ENCODE measurements at places on chromosomes 3 and 15.
A peak's percentile ranks its signal among the peaks of the same experiment; 100 is the strongest.

DNA sequence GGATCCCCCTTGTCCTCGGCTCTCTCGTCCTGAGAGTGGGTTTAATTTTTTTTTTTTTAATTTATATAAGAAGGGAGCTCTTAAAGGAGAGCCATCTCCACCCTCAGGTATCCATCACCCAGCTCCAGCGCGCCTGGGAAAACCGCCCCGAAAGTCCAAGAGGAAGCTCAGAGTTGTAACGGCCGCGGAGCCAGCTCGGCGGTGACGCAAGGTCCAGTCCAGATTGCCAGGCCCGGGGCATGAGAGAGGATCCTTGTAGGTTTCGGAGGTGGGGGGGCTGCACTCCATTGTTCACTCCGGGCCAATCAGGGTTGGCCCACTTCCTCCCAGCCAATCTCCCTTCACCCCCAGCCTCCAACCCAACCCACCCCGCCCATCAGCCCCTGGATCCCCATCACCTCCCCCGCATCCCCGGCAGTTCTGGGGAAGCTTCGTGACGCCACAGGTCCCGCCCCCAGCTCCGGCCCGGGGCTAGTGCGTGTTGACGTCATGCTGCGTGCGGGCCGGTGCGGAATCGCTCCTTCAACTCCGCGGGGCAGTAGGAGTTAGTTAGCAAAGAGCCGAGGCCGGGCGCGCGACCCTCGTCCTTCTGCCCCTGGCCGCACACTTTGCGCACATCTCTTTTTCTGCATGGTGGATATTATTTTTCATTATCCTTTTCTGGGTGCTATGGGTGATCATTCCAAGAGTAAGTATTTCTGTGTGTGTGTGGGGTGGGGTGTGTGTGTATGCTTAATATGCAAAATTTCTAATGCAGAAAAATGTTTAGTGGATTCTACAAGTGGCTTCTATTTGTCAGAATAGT is at the start of gene ISL2:
TSS of gene ISL2 (plus strand) at position 520 of the 805 bp plus-strand sequence. CDS start at position 631, 111 bp downstream.
- DNase-seq: peak; percentile 96

DNA sequence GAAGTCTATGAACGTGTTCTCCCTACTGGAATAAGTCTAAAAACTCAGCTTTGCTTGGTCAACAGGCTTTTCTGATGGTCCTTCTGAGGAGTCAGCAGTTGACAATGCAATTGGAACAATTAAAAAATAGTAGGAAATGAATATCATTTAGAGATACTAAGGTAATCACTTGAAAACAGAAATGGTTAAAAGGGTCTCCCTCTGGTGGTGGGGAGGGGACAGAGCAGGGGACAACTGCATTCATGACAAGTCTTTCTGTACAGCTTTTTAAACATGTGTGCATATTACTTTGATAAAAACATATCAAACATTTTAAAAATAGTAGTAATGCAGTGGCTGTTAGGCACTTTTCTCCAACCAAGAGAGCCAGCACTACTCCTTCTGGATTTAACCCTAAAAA is 119.9 kb upstream of the FHIT start:
- no peak for DNase-seq

DNA sequence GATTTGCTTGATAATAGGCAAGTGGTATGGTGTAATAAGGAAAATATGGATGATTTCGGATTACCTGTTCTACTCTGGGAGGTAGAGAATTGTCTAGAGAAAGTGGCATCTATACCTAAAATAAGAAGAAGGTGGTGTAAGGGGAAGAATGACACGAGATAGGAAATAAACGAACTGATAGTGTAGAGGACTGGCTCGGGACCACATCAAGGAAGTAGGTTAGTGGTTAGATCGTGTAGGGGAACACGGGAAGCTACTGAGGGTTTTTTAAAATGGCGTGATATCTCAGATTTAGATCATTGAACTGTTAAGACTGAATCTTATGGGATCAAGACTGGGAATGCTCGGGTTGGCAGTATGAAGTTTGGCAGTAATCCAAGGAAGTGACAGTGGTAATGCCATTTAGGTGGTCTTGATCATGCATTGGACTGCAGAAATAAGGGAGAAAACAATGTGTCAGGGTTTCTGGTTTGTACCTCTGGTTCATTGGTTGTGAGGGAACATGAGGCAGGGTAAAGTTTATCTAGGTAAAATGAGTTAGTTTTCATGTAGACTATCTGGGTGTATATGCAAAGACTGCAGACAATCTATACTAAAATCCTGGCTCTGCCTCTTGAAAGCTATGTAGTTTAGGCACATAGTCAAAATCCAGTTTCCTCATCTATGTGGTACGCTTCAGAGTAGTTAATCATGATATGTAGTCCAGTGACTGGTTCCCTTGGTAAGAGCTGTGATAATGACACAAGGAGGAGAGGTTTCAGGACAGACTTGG is 7.4 kb downstream of the RPL14 start:
- no peak for DNase-seq

- no peak for DNase-seq
These were observed 33.0 kb downstream of the PAQR9 start for GRCh38 chr3:142930463-142930862.

DNA sequence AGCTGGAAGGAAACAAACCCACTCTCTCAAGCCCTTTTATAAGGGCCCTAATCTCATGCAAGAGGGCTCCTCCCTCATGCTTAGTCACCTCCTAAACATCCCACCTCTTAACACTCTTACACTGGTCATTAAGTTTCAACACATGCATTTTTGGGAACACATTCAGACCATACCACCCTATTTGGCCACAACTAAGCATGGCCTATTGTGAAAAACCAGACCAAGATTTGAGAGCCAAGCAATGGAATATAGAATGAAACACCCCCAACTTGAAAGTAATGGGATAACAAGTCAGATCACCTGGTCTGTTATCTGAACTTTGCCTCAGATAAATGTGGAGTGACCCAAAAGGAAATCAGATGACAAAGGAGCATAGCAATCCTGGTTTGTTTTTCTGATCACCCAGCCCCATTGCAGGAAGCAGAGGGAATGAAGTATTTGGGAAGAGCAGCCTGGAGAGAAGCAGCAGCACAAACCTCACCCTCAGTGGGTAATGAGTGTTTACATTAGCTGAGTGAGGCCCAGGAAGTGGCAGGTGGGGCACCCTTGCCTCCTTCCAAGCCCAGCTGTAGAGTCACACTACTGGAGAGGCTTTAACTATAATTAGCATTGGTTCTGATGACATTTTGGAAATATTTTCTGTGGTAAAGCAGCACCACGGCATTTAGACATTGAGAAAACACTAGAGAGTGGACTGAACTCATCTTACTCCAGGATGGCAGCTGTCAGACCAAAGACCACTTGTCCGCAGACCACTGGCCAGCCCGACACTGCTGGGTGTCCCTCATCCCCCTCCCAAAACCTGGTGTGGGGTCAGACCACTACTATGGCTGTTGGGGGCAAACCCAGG is 48.8 kb upstream of the PRTG start:
- DNase-seq: peak; percentile 92

GRCh38 chr3:177979703-177980102 is 556.5 kb upstream of the KCNMB2 start:
- DNase-seq: no peak

DNA sequence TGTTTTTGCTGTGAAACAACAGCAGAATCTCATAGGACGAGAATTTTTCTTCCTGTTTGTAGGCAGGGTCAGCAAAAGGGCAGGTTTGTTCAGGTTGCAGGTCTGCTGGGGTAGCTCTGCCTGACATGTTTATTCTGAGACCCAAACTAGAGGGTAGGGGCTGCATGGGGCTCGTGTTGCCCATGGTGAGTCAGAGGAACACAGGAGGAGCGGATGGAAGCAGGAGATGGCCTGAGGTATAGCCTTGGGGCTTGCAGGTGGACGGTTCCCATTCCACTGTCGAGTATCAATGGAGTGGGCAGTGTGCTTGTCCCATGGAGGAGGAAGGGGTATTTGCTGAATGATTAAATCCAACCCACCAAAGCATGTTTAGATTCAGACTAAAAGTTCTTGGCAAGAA is 138.9 kb downstream of the APBA2 start:
- DNase-seq: no peak

GRCh38 chr3:193230610-193231009 is 10.4 kb upstream of the PLAAT1 start:
- DNase-seq: no peak

DNA sequence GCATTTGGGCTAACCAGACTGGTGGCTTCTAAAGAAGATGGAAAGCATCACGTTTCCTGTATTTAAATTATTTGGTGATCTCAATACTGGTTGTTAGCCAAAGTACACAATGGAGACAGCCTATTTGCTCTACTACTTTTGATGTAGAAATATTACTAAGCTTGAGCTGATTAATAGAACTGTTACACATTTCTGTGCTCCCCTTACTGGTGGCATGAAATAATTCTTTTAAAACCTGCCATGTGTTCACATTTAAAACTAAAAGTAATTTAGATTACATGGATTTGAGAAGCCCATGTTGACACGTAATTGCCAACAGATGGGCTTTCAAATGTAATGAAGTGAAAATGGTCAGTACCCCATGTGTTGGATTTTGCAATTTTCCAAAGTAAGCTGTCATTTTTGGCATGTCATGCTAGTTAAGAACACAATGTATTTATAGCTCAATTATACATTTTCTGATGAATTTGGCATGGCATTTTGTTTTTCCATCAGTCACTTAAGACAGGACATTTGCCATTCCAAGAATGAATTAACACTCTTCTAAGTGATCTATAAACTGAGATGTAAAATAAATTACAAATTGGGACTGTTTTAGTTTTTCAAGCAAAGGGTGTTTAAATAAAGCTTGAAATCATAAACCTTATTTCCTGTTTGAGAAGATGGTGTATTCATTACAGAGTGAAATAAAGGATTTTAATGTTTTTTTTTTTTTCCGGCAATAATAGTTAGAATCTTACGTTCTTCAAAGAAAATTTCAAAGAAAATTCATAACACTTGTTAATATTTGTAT is 10.8 kb upstream of the RARRES1 start:
- peak; percentile 85 for DNase-seq

GRCh38 chr15:42048821-42049200 is 28.0 kb upstream of the PLA2G4E start:
- DNase-seq: no peak

- peak; percentile 63 for DNase-seq
These were observed 753 bp downstream of the ITGB5 start for GRCh38 chr3:124886168-124887056.

- DNase-seq: no peak
These were observed 30.3 kb downstream of the SYNM start for GRCh38 chr15:99135194-99135593.

DNA sequence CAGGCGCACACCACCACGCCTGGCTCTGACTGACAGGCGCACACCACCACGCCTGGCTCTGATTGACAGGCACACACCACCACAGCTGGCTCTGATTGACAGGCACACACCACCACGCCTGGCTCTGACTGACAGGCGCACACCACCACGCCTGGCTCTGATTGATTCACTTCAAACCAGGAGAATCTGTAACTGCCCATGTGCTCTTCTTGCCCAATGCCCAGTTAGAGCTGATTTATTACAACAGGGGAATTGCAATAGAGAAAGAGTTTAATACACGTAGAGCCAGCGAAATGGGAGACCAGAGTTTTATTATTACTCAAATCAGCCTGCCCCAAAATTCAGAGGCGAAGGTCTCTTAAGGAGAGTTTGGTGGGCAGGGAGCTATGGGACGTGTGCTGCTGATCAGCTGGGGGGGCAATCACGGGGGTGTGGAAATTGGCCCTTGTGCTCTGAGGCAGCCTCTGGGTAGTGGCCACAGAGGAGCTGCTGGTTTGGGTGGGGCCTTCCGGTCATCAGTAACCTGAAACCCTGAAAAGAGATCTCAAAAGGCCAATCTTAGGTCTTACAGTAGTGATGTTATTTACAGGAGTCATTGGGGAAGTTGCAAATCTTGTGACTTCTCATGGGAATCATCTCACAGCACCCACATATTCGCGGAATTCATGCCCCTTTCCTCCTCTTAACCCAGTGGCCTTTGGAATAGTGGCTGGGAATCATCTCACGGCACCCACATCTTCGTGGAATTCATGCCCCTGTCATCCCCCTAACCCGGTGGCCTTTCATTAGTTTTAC is 63.8 kb upstream of the TFRC start:
- no peak for DNase-seq

DNA sequence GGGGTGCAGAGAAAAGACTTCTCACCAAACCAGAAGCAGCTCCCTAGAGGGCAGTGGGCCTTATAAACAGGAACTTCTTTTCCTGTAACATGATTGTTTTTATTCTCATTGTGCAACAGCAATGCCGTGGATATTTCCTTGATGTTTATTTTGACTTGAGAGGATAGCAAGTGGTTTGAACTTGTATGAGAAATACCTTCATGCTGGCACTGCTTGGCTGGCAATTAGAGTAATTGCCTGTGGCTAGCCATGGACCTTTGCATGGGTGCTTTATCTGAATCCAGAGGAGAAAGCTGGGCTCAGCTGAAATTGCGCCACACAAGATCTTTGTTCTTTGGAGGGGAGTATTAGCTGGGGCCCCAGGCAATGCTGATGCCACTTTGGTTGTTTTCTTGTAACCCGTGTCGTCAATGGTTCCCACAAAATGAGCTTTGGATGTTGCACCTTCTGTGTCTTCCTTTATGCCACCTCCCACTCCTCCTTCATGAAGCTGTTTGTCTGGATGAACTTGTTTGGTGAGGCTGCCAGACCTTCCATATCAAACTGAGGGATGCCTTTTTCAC is 37.9 kb downstream of the CMTM8 start:
- DNase-seq: no peak

- DNase-seq: no peak
These were observed 78.5 kb upstream of the ROBO1 start for GRCh38 chr3:79846148-79846933.

DNA sequence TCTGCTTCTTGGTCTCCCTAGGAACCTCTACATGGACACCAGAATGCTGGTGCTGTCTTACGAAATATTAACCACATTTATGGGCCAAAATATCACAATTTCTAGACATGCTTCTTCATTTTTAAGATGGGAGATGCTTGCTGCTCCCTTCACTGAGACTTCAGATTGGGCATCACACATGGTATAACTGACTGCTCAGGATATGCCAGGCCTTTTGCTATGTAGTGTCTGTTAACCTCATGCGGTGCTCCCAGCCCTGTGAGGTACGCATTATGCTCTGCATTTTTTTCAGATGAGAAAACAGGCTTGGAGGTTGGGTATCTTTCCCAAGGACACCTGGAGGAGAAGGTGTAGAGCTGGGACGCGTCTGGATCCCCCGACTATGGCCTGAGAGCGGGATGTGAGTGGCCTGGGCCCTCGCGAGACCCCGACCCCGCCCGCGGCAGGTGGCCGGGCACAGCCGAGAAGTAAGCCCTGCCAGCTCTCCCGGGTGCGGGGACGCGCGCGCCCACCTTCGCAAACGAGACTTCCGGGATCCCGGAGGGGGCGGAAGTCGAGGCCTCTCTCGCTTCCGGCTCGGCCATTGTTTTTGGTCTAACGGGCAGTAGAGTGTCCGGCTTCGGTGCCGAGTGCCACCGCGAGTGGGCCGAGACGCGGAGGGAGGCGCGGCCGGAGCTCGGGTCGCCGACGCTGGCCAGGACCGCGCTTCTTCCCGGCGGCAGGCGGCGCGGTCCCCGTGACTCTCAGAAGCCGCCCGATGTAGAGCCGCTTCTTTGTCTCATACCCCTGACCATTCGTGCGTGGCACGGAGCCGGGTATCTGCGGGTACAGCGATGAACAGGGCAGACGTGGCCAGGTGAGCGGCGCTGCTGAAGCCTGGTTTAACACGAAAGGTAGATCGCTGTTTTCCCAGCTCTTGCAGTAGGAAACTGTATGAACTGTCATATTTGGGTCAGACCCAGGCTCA is at the start of gene ZKSCAN7:
TSS of gene ZKSCAN7 (plus strand) at position 568 of the 967 bp plus-strand sequence. CDS start 1,855 bp downstream, outside the sequence.
- DNase-seq: peak; percentile 58

Data from AG10803 (cell line).